NCI-H1930 (cell line): ENCODE measurements at places on chromosomes 5 and 9.

DNA sequence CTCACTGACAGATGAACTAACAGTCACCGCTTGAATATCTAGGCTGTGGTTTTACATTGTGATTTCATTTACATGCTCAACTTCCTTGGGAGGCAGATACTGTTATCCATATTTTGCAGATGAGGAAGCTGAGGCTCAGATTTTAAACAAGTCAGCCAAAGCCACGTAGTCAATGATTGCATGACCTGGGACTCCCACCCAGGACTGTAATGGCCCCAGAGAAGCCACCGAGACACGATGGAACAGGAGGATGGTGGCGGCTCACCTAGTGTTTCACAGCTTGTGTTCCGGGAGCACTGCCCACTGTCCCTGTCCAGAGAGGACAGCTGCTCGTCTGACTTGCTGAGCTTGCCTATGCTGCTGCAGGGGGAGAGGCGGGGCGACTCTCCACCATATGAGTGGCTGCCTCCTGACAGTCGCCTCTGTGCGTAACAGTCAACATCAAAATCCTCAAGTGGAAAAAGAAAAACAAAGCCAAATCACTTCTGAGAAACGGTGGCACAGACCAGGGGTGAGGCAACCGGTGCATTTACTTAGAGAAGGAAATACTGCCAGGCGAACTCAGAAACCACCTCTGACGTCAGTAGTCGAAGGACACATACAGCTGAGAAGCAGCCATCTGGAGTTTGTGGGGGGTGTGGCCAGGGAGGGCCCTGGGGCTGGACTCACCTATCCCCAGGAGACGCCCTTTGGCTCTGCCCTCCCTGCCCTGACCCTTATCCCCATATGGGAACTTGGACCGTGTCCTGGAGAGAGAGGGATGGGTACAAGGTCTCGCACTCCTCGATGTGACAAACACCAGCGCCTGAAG is 82.5 kb downstream of the PRRT1B start:
- DNase-seq: no peak

DNA sequence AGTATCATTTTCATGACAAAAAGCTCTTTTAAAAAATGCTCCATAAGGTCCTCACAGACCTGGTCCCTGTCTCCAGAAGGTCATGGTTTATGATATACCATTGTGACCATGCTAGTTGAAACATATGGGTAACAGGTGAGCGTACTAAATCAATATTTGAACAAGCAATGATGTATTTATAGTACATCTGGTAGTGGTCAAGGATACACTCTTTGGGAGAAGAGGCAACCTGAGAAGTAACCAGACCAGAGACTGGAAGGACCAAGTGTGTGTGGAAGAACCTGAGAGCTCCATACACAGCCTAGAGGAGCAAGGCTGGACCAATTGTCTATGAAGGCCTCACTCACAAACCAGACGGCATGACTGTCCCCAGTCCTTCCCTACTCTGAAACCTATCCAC is 55.1 kb downstream of the LHFPL2 start:
- no peak for DNase-seq

DNA sequence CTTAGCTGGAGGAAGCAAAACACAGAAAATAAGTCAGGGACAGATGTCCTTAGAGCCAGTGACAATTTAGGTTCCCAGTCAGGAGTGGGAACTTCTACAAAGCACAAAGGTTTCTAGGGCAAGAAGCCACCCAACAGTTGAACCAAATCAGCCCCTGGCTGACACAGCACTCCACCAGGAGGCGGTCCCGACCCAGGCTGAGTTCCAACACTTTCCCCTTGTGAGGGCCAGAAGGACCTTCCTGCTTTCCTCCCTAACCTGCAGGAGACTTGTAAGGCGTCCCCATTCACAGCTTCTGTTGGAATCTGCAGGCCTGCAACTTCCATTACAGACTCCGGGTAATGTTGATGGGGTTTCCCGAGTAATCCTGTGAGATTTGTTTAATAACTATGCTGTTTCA is 416.4 kb upstream of the IRX1 start:
- DNase-seq: no peak

DNA sequence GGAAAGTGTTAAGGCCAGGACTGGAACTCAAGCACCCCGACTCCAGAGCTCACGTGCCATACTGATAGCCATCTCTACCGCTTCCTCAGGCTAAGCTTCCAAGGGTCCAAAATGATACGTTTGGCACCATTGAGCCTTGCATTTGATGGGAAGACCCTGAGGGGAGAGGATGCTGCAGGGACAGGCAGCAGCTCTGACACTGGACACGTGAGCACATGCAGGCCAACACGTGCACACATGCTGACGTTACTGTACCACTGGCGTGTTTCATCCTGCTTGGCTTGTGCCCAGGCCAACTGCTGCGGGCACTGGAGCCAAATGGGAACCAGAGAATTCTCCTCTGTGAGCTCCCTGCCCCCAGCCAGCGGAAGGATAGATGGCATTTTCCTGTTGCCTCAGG is 5.2 kb downstream of the FAT2 start:
- DNase-seq: no peak

DNA sequence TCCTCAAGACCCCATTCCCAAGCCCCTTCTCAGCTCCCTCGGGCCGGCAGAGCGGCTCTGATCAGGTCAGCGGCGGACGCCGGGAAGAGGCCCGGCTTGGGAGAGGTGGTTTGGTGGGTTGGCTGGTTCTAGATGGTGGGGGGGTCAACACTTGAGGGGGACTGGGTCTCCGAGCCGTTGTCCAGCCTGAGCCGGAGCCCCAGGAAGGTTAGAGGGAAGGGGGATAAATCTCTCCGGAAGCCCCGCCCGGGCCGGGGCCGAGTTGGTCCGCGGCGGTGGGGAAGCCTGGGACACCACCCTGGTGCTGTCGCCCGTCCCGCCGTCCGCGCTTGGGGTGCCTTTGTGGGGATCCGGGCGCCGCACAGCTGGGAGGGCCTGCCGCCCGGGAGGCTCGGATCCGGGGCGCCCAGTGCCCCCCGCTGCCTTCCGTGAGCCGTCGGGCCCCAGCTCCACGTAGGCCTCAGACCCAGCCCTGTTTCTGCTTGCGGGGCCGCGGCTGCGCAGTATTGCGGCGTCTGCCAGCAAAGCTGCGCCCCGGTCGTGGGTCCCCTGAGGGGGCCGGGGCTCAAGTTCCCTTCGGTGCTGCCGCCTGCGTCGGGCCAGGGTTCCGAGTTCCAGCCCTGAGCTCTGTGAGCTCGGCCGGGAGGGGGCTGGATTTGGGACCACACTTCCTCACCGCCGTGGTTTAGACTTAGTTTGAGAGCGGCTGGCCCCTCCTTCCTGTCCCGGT is 542 bp upstream of the TRIM52 start:
- no peak for DNase-seq

GRCh38 chr5:178580271-178580955 is 9.8 kb downstream of the COL23A1 start:
- no peak for DNase-seq

DNA sequence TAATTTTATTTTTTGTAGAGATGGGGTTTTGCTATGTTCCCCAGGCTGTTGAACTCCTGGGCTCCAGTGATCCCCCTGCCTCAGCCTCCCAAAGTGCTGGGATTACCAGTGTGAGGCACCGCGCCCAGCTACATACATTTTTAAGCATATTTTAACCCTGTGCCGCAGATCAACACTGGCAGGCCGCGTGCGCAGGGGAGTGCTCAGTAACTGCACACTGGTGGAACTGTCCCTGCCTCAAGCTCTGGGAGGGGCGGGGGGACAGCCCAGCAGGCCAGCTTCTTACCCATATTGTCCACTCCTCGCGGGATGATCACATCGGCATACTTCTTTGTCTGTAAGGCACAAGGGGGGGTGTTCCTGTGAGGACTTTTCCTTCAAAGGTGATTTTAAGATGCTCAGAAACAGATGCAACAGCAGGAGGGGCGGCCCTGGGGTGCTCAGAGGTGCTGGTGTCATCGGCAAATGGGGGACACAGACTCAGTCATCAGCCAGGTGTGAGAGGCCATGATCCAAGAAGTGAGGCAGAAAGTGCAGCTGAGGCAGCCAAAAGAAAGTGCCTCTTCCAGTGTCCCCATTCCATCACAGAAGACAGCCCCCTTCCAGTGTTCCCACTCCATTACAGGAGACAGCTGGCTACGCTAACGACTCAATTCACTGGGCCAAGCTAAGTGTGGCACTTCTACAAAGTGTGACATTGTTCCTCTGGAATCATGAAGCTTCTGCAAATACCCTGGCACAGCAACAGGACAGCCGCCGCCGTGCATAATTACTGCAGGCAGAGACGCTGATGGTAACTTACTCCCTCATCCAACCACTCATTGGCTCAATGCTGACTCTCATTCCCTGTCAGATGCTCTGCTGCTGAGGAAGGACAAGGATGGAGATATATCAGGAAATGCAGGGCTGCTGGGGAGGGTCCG is 5.2 kb downstream of the UCK1 start:
- no peak for DNase-seq

- no peak for DNase-seq
Observed at GRCh38 chr5:37835380-37835973, 4.4 kb downstream of the GDNF start.

GRCh38 chr5:38168029-38168428 is 90.3 kb upstream of the EGFLAM start:
- DNase-seq: no peak

DNA sequence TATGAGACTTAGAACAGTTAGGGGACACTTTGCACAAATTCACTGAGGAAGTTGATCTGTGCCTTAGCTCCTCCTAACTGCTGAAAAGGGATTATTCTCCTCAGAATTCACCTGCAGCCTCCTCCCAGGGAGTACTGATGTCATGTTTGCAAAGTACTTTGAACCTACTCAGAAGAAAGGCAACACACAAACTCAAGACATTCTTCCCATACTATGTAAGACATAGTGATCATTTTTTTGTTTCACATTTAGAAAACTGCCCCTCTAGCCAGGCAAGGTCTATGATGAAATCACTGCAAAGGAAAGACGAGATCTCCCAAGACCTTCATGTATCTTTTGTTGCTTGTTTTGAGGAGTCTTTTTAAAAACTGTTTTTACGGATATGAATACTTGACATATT is 10.6 kb upstream of the VLDLR start:
- DNase-seq: no peak

DNA sequence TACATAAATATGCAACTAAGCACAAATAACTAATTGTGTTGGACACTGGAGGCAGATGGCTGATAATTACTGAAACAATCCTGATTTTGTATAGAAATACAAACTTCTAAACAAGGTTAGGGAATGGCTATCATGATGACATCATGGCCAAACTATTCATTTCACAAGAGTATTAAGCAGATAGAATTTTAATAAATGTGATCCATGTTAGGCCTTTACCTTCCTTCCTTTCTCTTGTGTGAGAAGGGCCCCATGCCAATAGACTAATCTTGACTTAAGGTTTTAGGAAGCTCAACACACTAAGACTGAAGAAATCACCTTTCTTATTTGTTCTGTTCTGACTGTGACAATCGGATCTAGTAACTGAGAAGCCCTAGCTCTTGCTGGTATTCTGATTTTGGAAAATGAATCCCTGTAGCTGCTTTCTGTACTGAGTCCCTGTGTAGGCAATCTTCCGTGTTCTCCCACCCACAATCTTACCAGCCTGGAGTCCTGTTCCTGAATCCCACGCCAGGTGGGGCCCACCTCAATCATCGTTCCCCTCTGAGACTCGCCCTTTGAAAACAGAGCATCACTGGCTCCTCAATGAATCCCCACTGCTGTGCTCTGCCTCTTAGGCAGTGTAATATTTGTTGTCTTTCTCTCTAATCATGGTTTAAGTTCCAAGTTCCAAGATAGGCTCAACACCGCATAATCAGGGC is 168.7 kb upstream of the GNA14 start:
- no peak for DNase-seq

DNA sequence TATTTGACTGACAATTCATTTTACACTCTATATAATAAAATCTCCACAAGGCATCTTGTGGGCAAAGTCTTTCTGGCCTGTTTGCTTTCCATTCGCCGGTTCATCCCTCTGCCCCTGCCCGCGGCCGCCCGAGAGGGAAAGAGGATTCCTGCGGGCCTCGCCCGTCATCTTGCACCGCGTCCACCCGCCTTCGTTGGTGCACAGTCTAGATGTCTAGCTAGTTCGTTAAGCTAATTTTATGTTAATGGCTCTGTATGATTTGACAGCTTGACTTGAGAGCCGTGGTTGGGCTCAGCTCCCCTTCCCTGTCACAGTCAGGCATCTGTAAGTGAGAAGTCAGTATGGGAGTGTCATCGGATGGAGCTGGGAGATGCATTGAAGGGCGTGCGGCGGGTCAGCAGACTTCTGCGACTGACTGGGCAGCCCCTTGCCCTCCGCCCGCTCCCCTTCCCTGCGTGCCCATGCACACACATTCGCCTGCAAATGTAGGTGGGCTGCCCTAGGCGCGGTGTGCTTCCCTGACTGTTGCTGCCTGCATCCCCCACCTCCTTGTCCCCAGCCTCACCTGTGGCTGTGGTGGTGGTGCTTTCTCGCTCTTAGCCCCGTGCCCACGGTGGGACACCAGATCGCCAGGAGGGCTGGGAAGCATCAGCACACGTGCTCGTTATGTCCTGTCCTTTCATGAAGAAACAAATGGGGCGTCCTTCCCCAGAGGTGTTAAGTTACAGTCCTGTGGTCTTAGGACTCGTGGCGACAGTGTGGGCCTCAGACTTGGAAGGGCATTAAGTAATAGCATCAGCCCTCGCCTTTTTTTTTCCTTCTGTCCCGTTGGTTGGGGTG is 25.9 kb upstream of the PRDM12 start:
- no peak for DNase-seq

GRCh38 chr5:161549106-161549505 is 2.6 kb upstream of the GABRB2 start:
- DNase-seq: no peak

- no peak for DNase-seq
Observed at GRCh38 chr5:126808521-126808988, 31.6 kb downstream of the LMNB1 start.

DNA sequence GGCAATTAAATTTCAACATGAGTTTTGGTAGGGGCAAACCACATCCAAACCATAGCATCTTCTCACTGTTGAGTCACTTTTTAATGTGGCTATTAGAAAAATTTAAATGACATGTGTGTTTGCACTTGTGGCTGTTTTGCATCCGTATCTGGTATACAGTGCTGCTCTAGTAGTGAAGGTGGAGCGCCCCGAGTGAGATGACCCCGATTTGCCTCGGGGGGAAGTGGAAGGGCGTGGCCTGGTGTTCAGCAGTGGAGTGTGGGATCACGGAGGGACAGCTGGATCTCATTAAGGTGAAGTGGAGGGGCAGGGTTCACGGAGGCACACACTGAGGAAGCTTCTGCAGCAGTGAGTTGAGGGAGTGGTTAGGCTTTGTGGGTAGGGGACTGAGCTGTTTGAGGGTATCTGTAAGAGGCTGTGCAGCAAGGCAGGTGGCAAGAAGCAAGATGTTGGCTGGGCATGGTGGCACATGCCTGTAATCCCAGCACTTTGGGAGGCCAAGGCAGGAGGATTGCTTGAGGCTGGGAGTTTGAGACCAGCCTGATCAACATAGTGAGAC is 6.2 kb upstream of the GMCL2 start:
- no peak for DNase-seq

- no peak for DNase-seq
Observed at GRCh38 chr5:59380350-59380951, 513.1 kb downstream of the PDE4D start.

- DNase-seq: no peak
Observed at GRCh38 chr5:157997991-157998504, 139.1 kb upstream of the CLINT1 start.

DNA sequence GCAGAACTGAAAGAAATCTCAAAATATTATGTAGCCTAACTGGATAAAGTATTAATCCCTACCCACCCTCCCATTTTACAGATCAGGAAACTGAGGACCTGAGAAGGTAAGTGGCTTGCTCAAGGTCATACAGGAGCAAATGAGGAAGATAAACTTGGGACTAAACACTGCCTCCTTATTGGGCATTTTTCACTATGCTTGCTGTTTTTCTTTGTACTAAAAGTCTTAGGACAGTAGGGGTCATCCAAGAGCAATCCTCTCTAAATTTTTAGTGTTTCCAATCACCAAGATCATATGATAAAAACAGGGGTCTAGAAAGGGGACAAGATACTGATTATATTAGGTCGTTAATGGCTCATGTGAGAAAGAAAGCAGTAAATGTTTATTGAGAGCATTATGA is 80.8 kb downstream of the RORB start:
- no peak for DNase-seq
